Stimulated activated naive CD4-positive, alpha-beta T cell treated with Interleukin-2 at 50 U/mL for 16 hours (primary cell): ENCODE measurements at places on chromosomes 2 and 18.

DNA sequence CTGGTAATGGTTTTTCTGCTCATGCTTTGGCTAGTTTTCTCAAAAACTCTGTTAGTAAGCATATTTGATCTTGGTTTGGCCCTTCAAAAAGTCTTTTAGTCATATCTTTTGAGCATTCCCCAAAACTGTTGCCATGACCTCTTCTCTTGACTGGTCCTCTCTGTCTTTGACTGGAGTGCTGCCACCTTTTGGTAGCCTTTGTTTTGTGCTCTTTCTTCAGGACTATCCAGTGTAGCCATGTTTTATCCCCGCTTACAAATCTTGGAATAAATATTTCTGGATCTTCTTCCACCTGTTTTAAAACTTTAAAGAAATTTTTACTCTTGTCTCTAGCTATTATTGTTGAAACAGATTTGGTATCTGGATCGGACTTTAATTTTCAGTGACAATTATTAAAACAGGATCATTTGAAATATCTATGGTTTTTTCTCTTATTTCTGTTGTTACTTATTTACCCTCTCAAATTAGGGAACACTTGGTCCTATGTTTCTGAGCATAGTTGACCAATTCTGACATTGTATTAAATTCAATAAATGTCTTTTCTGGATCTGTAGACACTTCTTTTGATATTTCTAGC, 965 bp upstream of the ELOA2 start:
- DNase-seq, result no peak

GRCh38 chr2:55901322-55901721, 22.3 kb downstream of the EFEMP1 start:
- no peak for DNase-seq

GRCh38 chr2:33289961-33290360, 186.5 kb upstream of the RASGRP3 start:
- DNase-seq, result no peak

DNA sequence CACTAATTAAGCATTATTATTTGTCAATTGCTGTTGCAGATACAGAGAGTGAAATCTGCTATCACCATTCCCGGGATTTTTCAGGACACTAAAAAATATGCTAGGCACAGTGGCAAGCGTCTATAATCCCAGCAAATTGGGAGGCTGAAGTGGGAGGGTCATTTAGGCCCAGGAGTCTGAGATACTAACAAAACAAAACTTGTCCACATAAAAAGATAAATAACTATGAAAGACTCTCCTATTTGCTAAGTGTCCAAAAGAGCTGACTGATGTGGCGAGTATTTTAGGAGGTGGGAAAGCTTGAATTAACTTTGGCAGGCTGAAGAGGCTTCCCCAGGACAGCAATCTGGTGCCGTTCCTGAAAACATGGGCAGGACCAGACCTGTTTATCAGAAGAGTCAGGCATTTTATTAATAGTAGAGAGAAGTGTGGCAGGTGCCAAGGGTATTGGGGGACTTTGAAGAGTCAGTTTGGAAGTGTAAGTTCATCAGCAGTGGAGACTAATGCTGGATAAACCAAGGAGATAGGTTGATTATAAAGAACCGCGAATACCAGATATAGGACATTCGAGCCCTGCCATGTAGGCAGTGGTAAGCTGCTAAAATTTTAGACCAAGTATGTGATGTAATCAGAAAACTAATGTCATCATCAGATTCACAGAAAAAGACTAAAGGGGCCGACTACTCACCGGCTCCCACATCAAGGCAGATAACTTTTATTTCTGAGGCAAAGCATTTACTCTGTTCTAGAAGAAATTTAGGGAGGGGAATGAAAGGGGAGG, 201.8 kb downstream of the EPHA4 start:
- no peak for DNase-seq

DNA sequence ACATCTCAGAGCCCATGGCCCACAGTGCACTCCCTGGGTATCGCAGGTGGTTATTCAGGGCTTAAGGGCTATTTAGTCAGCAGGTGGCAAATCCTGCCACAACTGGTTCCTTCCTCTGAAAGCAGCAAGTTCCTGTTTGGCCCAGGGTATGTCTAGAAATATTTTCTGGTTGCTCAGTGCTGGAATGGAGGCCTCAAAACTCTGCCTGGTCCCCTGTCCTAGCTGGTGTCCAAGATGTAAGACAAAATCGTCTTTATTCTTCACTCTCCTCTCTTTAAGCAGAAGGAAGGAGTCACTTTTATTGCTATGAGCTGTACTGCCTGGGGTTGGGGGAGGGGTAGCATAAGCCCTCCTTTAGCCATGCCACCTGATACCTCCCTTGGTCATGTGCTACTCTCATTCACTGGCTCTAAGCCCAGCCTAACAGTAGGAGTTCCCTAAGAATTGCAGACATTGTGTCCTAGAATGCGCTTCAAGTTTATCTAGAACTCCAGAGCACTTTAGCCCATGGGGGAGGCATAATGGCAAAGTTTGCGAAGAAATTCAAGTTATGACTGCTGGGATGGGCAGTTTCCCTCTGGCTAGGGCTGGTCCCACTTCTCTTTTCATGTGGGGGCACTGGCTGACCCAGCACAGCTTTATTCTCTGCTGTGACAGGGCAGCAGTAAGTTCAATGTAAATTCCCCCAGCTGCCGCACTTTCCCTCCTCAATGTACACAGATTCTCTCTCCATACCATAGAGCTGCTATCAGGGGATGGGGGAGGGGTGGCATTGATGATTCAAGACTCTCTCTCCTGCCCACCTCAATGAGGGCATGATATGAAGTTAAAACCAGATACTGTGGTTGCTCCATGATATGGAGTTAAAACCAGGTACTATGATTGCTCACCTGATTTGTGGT, 27.1 kb upstream of the CWC22 start:
- no peak for DNase-seq

- DNase-seq, result no peak
Observed at GRCh38 chr2:85727798-85728197, 26.0 kb upstream of the ATOH8 start.

DNA sequence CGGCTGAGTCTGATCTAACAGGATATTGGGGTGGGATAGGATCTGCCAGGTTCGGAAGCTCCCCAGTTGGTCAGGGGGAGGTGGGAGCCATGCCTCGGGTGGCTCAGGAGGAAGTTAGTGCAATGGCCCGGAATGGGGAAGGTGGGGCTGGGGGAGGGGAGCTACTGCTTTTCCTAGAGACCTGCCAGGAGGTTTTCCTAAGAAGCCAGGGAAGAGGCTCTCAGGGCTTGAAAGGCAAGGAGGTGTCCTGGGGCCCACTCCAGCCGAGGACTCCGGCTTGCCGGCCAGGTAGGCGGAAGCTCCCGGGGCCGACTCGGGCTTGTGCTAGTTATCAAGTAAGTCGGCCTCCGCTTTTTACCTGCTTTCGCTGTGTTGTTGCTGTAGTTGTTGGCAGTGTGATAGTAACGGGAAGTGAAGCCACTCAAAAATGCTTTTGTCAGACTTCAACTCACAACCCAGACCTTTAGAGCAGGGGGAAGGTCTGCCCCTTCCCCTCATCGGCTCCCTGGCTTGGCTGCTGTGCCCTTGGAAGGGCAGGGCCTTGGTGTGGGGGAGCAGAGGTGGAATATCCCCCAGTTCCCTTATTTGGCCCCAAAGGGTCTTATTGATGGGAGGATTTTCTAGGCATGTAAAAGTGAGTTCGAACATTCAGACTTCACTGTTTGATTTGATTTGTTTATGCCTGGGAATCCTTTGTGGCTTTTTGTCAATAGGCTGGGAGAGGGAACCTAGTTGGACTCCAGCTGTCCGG, 5.4 kb downstream of the GDF7 start:
- no peak for DNase-seq

GRCh38 chr2:237327175-237327950, 86.6 kb downstream of the COL6A3 start:
- no peak for DNase-seq

DNA sequence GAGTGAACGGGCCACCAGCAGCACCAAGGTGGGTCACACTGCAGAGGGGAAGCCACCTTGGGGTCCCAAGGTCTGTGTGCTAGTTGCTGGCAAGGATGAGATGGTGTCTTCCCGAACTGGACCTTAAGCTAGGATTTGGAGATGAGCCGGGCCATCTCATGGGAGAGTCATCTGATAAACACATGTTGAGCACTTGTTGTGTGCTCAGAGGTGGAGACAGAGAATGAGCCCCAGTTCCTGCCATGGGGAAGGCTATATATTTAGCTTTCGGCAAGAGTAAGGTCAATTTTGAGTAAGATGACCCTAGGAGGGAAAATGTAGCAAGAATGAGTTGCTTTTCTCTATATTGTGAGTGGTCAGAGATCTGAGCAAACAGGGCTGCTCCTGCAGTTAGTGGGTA, 41.4 kb upstream of the RPL31 start:
- no peak for DNase-seq

DNA sequence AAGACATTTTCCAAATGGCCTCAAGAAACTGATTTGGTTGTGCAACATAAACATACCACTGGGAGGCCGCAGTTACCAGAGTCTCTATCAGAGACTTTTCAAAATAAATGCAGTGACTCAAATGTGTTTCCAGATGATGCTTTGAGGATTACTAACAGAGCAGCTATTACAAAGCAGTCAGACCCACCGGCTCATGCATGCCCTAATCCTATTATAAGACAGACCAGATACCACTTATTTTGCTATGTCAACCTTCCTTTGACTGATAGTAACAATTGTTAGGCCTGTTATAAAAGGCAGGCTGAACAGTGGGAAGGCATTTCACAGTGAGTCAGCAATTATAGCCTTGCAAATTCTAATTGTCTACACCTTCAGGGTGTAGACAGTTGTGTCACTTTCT, 217.7 kb downstream of the LRRTM1 start:
- DNase-seq, result no peak

DNA sequence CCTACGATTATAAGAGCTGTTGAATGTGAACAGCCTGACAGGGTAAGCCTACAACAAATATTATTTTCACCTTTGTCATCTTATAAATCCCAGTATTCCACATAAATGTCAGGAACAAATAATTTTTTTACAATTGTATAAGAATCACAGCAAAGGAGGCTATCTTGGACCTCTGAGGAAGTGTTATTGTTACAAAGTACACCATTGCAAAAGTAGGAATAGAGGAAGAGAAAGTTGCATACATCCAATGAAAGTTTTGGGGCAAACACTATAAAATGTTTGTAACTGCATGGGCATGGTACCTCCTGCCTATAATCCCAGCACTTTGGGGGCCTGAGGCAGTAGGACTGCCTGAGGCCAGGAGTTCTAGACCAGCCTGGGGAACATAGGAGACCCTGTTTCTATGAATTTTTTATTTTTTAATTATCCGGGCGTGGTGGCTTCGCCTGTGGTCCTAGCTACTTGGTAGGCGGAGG, 715 bp upstream of the MEMO1 start:
- DNase-seq, result no peak

DNA sequence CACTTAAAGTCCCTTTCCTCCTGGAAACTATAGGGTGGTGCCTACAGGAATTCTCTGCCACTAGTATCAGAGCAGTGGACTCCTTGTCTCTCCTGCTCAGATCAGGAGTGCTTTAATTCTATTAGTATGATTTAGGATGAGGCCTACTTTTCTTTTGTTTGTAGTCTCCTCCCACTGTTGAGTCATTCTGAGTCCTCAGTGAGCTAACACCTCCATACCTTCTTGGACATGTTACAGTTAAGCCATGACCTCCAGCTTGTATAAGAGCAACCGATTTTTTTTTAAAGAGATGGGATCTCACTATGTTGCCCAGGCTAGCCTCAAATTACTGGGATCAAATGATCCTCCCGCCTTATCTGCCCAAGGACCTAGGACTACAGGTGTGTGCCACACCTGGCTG, 48.7 kb upstream of the OTOF start:
- DNase-seq, result no peak

DNA sequence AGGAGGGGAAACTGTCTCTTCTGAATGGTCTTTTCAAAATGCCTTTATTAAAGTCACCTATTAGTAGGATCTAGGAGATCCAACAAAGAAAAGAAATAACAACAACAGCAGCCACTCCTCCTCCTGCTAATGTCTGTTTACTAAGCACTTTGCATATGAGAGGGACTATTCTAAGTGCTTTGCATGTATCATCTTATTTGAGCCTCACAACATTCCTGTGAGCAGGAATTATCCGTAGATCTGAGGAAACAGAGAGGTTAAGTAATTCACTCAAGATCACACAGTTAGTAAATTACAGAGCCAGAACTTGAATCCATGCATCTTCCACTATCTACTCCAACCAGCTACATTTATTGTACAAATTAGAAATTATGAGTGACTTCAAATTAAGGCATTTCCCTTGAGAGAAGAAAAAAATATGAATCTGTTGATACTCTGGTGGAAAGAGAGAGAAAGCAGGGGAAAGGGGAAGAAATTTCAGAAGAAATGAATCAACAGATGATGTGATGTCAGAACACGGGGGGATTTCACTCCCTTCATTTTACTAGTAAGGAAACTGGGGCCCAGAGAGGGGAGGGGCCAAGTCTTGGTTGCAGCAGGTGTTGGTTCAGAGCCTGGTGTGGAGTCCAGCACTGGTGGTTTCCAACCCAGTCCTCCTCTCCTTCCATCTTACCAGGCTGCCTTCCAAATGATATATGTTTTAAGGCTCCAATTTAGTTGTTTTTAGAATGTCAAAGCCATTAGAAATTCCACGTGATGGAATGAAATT, 49.7 kb downstream of the TSN start:
- no peak for DNase-seq

DNA sequence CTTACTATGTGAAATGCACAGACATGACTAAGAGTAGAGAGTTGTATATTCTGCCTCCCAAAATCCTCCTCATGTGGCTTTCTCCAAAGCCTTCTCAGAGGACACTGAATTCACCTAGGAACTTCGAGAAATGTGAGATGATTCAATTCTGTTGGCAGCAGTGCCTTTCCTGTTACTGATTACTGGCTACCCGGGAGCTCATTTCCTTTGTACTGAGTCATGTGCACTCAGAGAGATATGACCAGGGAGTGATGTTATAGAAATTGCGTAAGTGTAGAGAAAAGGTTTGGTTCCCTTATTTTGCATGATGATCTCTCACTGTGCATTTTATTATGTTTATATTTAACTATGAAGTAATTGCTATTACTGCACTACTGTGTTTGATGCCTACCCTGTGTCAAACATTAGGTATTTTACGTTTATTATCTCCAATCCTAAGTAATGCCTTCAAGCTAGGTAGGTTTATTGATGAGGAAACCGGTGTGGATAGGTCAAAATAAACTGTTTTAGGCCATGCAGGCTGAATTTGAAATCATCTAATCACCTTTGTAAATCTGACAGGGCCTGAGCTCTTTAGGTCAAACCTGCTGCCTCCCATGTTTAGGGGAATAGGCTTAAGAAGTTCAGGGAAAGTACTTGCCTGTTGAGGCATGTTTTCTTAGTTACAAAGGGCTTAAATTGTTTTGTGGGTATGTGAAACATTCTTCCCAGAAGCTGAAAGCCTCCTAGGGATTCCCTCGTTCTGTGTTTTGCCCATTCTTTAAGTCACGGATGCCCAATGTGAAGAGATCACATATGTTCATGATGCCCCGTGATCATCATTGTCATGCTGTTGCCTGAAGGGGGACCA, 86.8 kb downstream of the FMNL2 start:
- no peak for DNase-seq

GRCh38 chr2:42085706-42086487, 38.1 kb downstream of the PKDCC start:
- no peak for DNase-seq

GRCh38 chr2:213104092-213104902, 47.1 kb downstream of the IKZF2 start:
- no peak for DNase-seq

GRCh38 chr2:203835892-203836800, 31.4 kb upstream of the CTLA4 start:
- DNase-seq, result no peak

- no peak for DNase-seq
Observed at GRCh38 chr2:238427435-238428162, 872 bp downstream of the ASB1 start.
